ENCODE measurements at places on chromosomes 7 and 10.

- no peak for DNase-seq
Observed at GRCh38 chr10:125407000-125407502, 246.7 kb upstream of the CTBP2 start.

GRCh38 chr7:45143616-45144015, 14.0 kb upstream of the RAMP3 start:
- no peak for DNase-seq

DNA sequence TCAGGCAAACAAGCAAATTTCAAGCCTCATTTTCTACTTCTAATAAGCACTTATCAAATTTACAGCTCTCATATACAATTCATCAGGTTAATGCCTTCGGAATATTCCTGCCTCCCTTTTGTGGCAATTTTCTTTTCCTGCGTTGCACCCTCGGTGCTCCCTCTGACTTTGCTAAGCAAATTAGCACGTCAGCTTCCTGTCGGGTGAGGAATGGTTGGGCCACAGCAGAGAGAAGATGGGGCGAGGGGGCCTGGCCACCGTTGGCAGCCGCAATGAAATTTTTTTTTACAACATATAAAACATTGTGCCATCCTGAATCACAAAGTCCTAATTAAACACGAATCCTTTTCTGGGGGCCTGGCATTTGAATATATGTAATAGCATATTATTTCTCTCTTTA, 28.1 kb downstream of the ELFN1 start:
- no peak for DNase-seq

DNA sequence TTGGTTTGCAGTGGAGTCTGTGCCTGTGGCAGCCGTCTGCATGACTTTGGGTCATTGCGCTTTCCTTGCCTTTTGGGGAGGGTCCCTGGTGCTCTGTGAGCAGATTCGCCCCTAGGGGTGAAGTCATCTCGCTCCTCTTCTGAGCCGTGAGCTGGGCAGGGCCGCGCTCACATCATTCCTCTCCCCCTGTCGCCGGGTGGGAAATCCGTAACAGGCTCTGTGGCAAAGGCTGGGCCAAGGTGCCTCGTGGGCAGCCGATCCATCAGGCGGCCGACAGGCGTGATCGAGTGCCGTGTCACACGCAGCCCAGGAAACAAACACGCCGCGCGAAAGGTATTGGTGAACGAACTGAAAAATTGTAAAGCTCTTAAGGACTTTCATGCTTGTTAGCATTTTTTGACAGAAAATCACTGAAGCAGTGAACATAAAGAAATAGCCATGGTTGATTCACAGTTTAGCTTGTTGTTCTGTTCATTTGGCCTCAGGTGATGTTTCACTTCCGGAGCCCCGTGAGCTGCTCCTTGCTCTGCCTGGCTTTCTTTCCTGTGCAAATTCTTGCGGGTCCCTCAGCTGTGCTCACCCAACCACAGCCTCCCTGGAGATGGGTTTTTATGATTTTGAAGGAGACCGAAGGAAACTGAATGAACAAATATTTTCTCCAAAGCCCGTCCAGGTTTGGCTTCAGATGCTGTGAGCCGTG, 122.1 kb downstream of the NKX6-2 start:
- DNase-seq, result no peak

- no peak for DNase-seq
Observed at GRCh38 chr7:76282344-76283253, 19.9 kb upstream of the HSPB1 start.

DNA sequence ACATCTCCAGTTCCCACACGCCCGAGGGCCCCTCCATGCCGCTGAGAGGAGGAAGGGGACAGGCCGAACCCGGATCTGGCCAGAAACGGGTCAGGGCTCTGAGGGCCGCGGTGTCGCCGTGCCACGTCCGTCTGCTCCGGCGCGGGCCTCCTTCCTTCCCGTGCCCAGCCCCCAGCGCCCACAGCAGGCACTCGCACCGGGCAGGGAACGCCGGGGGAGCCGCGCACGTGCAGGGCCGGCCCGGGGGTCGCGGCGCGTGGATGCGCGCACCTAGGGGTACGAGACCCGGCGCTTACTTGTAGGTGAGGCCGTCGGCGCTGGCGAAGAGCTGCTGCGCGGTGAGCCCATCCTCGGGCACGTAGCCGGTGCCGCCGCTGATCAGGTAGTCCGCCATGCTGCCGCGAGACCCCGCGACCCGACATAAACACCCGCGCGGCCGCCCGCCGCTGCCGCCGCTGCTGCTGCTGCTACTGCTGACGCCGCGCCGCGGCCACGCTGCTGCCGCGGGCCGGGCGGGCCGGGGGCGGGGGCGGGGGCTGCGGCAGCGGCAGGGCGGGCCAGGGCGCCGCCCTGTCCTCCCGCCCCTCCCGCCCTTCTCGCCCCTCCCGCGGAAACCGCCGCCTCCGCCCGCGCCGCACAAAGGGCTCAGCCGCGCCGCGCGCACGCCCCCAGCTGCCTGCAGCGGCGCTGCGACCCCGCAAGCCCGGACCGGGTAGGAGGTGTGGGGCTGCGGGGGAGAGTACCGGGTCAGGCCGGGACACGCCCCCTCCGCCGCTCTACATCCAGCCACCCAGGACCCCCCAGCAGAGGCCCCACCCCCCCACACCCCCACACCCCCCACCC, 4.1 kb downstream of the IMPDH1 start:
- DNase-seq, result peak; percentile 51

GRCh38 chr10:34184397-34184796, 630.7 kb downstream of the PARD3 start:
- DNase-seq, result no peak

DNA sequence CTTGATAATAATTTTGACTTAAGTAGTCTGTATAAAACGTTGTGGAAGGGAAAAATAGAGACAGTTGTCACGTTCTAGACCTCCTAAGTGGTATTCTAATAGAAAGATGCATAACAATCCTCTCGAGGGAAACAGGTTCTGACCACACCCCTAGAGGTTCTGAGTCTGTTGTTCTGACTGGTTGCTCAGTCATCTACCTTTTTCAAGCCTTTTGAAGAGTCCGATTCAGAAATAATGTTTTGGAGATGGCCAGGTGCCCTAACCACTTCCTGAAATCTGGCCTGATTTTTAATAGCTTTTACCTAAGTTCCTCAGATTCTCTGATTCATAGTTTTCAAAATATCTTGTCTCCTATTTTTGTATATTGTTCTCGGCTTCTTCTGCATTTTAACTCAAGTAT, 175.6 kb downstream of the HDAC9 start:
- DNase-seq, result no peak

DNA sequence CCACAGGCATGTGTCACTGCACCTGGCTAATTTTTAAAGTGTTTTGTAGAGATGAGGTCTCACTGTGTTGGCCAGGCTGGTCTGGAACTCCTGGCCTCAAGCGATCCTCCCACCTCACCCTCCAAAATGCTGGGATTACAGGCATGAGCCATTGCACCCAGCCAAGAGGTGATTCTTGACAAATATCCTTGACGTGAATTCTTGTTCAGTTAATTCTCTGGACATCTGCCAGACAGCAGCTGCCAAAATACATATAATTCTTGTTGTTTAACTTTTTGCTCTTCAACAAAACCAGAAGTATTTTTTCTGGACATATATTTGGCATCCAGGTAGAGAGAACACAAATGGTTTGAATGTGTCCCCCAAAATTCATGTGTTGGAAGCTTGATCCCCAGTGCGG, 3.2 kb downstream of the ACADSB start:
- DNase-seq, result no peak

DNA sequence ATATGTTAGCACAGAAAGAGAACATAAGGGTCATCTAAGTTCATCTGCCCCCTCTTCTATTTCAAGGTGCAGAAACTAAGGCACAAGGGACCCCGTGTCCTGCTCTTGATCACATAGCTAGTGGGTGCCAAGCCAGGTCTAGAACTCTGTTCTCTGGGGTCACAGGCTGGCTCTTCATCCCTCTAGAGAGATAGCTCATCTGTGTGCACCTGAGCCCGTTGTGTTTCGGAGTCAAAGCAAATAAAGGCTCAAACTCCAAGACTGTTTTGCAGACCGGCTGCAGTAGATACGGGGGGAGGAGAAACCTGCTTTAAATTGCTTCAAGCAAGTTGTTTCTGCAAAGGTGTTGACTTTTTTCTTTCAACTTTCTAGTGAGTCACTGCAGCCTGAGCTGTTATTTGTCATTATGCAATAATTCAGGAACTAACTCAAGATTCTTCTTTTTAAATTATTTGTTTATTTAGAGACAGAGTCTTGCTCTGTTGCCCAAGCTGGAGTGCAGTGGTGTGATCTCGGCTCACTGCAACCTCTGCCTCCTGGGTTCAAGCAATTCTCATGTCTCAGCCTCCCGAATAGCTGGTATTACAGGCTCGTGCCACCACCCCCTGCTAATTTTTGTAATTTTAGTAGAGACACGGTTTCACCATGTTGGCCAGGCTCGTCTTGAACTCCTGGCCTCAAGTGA, 6.5 kb downstream of the BLVRA start:
- no peak for DNase-seq

- no peak for DNase-seq
Observed at GRCh38 chr7:154871507-154871906, 131.4 kb downstream of the PAXIP1 start.

DNA sequence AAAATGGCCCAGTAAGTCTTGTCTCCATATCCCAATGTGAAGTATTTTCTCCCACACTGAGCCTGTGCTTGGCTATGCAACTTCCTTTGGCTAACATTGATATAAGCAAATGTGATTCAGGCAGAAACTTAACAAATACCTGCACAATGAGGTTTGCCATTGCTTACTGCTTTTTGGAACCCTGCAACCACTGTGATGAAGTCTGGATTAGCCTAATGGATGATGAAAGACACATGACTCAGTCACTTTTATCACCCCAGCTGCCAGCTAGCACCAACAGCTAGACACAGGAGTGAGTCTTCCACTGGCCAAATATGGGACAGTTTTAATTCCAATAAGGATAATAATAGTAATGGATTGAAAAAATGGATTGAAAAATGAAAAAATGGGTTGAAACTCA, 854.5 kb downstream of the GRM8 start:
- DNase-seq, result no peak

DNA sequence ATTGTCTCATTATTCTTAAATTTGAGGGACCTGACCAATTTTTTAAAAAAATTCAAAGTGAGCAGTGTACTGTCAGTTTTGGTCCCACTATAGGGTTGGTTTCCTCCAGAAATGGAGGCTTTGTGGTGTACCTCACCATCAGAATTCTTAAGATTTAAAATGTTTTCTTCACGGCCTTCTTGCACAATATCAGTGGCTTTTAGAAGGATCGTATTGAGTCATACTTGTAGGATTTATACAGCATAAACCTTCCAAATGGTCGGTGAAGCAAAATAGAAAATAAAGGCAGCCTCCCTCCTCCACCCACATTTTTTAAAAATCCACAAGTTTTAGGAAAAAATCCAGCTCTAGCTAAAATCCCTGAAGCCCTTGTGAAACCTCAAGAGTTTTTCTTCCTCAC, 126.4 kb downstream of the RNLS start:
- no peak for DNase-seq

DNA sequence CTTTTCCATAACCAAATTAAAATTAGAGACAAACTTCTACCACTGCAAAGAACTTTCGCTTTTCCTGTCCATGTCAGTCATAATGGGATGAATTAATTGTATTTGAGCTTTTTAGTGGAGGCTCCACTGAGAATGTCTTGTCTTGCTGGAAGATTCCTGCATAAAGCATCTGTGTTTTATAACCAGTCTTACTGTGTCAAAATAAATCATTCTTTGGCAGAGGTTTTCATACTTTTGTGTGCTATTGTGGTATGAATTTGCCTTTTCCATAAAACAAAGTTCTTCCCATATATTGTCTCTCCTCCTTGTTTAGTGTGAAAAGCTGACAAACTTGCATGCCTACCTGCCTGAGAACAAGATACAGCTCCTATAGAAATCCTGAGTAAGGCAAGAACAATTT, 124.8 kb upstream of the CCDC6 start:
- no peak for DNase-seq

- peak; percentile 24 for DNase-seq
Observed at GRCh38 chr7:76260171-76260703, 42.2 kb upstream of the HSPB1 start.
